ENCODE measurements at places on chromosomes 7 and 10.

DNA sequence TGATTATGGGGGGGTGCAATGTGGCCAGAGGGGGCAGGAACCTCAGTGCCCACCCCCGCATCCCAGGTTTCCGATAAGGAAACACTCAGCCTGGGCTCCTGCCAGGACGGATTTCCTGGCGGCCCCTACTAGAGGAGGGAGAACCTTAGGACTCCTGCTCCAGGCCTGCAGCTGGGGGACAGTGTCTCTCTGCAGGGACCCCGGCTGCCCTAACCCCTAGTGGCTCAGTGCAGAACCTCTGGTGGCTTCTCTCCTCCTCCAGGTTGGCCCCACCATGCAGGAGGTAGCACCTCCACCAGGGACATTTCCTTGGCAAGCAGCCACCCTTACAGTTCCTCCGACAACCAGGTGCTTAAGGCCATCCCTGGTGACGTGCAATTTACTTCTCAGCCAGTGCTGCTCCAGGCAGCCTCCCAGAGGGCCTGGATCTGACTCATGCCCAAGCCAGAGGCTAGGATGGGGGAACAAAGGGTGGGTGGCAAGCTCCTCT lies 31.9 kb downstream of the SH2B2 start:
- no peak for DNase-seq

DNA sequence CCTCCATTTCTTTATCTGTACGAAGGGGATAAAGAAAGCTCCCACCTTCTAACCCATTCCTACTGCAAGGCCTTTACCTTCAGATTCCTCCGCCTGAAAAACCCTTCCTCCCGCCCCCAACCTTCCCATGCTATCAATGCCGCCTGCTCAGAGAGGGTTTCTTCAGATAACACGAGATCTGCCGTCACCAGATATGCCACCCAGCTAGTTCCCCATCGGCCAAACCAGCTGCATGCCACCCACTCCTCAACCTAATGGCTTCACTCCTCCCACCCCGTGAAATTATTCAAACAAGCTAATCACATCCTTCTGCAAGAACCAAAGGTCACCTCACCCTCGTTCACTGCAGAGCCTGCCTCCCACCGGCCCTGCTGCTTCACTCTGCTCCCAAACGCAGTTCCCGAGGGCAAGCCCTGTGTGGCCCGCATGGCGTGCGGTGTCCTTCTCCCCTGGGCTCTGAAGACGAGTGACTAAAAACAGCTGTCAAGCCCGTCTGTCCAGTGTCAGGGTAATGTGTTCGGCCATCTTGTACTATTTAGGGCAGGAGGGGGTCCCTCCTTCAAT lies 46.8 kb upstream of the TMEM213 start:
- DNase-seq, result no peak

DNA sequence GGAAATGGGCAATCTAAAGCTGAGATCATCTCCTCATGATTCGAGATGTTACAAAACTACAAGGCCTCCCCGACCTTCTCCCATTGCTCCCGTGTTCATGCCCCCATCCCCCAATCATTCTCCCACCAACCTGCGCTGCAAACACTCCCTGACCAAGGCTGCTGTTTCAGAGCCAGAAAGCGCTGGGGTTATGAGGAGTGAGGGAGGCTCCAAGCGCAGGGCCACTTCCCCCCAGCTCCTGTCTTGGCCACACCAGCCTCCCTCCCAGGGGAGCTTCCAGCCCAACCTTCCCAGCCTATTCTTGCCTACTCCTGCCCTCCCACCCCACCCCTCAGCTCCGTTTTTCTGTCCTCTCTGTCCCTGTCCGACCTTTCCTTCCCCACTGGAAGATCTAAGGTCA lies 14.7 kb upstream of the NODAL start:
- DNase-seq, result no peak

DNA sequence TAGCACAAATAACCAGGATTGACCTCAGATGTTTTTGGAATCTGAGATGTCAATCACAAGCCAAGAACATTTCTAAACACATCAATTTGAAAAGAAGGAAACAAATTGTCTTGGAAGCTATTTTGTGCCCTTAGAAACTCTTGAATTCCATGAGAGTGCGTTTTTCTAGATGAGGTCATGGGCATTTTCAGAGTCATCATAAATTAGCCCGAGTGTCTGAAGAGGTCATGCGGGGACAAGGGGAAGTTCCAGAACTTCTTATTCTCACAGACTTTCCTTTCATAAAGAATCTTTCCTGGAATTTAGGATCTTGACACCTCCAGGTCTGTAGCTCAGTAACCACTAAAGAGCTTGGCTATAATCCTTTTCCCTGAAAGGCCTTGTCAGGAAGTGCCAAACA lies 28.2 kb downstream of the IL2RA start:
- DNase-seq, result no peak

GRCh38 chr10:58440484-58440883 lies 55.3 kb downstream of the TFAM start:
- DNase-seq, result no peak

DNA sequence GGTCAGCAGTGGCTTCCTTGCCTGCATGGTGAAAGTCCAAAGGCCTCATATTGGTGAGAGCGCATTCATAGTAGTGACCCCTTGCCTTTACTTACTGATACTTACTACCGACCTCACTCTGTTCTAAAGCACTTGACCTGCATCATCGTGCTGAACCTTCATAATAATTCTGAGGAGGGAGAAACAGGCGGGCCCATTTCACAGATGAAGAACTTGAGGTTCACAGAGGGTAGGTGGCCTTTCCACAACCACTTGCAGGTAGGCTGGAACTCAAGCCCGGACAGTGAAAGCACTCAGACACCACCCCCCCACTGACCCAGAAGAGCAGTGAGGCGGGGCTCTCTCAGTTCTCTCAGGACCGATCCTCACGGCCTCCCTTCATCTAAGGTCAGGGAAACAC lies 149.4 kb upstream of the CHST15 start:
- no peak for DNase-seq

- DNase-seq, result no peak
Observed at GRCh38 chr10:31939797-31940708, 11.4 kb upstream of the ARHGAP12 start.

- DNase-seq, result no peak
Observed at GRCh38 chr7:131183611-131184119, 144.0 kb upstream of the MKLN1 start.

DNA sequence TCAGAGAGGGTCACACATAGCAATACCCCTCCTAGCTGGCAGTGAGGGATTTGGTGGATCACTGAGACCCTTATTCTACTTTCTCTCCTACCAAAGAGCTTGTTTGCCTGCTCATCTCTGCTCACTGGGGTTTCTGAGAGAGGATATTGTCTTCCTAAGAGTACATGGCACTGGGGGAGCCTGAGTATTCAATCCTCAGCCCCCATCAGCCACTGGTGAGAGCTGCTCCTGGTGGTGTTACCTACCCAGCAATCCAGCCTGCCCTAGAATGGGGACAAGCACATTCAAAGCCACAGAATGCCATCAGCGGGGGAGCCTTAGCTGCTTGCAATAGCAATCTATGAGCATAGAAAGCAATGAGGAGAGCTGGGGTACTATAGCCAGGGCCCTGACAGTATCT lies 281.1 kb downstream of the WDR11 start:
- DNase-seq, result no peak

DNA sequence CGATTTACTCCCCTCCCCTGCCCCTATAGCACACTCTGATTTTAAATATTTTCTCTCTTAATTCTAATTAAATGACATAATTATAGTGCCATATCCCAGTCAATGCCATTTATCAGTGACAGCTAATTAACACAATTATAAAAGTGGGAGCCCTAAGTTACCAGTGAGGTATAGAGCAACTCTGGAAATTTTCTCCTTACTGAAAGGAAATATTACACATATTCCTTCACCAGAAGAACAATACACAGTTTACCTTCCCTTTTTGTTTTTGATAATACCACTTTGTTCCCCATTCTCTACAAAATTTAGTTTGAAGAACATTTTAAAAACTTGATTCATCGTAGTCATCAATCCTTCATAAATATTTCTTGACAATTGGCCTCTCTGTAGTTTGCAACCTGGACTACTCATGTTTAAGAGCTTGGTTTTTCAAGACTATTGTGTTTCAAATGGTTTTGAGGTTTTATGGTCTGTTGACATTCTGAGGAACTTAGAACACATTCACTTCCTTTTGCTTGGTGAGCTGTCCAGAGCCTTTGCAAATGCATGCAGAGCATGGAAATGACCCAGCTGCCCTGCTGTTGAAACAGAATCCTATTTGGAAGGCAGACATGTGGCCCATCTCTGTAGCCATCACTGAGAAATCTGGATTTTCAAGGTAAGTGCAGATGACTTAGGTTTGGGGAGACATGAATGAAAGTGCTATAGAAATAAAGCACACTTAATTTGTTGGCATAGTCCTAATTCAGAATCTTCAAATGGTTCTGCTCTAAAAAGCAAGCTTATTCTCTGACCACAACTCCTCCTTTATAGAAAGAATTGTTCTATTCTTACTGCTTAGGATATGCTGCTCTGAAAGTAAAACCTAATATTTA lies at the start of gene GPR141:
Gene GPR141 (plus strand): TSS at position 521 of the 875 bp plus-strand sequence. CDS start 56,628 bp downstream, outside the sequence.
- no peak for DNase-seq

DNA sequence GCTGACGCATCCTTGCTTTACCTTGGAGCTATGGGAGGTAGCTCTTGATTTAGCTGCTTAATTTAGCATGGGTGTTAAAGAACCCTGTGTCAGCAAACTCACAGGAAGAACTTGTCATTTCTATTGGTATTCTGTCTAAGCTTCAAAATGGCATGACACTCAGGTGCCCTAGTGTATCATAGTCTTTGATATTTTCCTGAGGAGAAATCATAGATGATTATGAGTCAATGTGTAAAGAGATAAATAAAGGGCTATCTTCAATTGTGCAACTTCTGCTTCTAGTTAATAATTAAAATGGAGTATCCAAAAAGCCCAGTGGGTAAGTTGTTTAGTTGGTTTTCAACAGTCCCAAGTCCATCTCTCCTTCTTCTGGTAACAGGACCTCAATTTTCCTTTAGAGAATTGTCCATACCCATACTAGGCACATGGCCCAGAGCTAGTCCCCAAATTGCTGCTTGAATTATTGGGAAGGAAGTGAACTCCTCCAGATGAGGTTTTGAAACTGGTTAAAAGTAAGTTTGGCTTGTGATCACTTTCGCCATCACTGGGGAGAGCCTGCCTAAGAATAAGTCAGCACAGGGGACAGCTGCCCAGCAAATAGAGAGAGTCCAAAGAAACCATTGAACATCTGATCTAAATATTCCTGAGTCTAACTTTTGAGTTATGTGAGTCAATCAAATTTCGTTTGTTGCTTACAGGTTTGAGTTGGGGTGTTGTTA lies 169.0 kb upstream of the PHYHIPL start:
- no peak for DNase-seq

- no peak for DNase-seq
Observed at GRCh38 chr7:29375641-29376562, 181.3 kb downstream of the CHN2 start.

GRCh38 chr10:8050556-8051108 lies 3.9 kb upstream of the GATA3 start:
- no peak for DNase-seq

GRCh38 chr10:59236064-59236697 lies 59.7 kb downstream of the PHYHIPL start:
- DNase-seq, result no peak

GRCh38 chr7:113289140-113289740 lies 170.9 kb upstream of the SMIM30 start:
- DNase-seq, result no peak

- no peak for DNase-seq
Observed at GRCh38 chr10:118725886-118726500, 28.8 kb downstream of the CACUL1 start.

DNA sequence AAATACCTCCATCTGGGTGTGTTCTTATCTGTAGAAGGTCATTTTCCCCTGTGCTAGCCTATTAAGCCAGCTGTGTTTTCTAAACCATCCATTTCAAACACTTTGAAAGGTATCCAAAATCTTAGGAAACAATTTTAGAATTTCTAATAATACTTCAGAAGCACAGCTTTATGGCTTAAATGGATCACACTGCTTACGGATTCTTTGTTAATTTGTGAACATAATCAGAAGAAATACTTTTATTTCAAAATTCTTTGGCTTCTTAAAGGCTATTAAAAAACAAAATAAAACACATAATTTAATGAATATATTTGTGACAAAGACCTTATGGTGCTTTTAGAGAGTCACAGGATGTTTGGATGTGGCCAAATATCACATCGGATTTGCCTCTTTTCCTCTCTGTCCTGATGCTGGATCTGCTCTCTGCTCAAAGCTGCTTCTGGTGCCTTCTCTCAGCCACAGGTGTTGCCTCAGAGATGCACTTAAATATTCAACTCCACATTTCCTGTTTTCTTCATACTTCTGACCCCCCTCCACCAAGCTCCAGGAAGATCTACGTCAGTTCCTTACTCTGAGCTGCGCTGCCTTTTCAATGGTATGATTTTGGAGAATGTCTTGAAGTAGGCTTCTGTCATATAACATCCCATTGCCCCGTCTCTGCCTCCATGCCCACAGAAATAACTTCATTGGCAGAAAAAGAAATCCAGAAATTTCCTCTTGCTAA lies 230.6 kb downstream of the MLLT10 start:
- no peak for DNase-seq

DNA sequence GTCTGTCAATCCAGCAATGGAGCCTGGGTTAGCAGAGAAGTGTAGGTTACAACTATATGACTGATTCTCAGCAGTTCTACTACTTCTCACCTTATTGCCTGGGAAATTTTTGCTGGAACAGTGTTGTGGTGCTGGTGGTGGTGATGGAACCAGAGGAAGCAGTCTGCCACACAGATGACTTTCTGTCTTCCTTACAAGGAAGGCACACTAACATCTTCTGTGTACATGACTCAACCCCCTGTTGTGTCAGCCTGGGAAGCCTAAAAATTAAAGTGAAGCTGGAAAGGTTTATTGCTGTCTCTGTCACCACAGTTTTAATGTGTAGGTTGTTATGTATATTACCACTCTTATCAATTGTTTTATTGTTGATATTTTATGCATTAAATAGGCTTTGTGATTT lies 40.3 kb downstream of the ANKRD7 start:
- DNase-seq, result no peak

DNA sequence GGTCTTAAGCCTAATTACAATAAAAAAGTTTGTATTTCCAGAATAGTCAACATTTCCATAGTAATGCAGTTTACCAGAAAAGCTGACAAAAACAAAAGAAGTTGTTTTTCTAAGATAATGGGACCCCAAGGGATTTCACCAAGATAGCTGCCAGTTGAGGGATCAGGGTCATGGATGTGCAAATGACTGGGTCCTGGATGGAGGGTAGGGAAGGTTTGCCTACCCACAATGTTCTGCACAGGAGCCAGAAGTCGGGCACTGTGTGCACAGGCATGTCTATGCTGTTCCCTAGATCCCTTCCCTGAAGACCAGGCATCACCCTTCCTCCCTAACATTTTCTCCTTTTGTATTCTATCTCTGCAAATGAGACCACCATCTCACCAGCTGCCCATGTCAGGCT lies 94.1 kb upstream of the FAM133B start:
- DNase-seq, result no peak

- DNase-seq, result no peak
Observed at GRCh38 chr10:77201135-77202106, 436.2 kb downstream of the KCNMA1 start.

- no peak for DNase-seq
Observed at GRCh38 chr10:43315535-43316207, 48.8 kb upstream of the RASGEF1A start.

- DNase-seq, result no peak
Observed at GRCh38 chr7:47505312-47506007, 76.5 kb downstream of the TNS3 start.

Measured in stimulated activated CD4-positive, alpha-beta T cell treated with anti-CD3 and anti-CD28 coated beads, TNF-alpha, amount 100 ng/mL, for 4 hours (primary cell).